ENCODE measurements at places on chromosomes 12 and 14.

DNA sequence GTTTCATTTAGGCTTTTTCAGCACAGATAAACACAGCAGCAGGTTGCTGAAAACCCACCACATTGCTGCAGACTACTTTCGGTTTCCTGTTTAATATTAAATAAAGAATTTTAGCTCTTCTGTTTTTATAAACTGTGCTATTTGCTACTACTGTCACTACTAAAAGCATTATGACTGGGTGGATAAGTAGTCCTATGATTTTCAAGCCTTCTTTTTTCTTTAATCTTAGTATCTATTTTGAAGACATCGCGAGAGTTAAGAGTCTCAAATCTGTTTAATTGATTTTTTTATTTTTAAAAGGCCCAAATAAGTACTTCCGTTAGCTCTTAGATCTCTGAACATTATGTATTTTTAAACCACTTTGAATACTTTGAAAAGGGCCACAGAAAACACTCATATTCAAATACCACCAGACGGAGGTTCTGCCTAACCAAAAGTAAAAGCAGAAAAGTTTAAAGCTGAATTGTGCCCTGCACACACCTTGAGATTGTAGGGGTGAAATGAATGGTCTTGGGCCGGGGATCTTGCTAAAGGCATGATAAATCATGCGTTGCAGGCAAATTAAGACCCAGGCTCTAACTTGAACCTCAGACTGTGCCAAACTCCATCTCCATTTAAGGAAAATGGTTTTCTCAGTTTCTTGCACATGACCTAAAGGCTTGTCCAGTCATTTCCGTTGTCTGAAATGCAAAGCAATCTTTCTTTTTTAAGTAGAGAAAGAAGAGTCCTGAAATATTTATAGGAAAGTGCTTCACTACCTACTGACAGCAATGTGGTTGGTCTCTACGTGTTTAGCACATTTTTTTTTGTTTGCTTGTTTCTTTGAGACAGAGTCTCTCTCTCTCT lies 13.6 kb upstream of the FOXN3 start:
- no peak for DNase-seq

GRCh38 chr14:90300611-90301047 lies 31.1 kb downstream of the NRDE2 start:
- no peak for DNase-seq

DNA sequence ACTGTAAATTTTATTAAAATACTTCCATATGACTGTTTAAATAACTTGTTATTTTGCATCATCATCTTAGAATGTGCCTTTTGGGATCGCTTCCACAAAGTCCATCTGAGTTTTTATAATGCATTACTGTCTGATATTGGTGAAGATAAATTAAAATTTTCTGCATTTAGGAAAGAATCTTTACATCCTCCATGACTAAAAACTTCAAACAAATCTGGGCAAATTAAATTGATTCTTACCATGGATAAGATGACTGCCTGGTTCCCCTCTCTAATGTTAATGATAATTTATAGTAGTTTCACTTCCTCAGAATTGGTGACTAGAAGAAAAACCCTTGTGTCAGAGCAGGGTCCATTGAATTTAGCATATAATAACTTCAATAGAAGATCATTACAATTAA lies 94.7 kb upstream of the SLC38A4 start:
- no peak for DNase-seq

DNA sequence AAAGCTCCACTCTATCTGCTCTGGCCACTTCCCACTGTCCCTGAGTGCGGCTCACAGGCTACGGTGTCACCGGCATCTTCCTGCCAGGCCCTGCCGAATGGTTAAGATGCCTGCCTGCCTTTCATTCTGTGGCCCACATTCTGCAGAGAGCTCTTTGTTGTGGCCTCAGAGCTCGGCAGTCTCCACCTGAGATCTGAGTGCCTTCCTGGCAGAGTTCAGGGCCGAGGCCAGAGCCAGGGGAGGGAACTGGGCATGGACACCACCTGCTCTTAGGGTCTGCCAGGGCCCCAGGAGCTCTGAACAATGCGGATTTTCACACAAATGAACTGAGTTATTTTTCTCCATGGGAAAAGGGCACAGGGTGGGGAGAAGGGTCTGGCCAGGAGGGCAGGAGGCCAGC lies 127.2 kb downstream of the RBM19 start:
- no peak for DNase-seq

DNA sequence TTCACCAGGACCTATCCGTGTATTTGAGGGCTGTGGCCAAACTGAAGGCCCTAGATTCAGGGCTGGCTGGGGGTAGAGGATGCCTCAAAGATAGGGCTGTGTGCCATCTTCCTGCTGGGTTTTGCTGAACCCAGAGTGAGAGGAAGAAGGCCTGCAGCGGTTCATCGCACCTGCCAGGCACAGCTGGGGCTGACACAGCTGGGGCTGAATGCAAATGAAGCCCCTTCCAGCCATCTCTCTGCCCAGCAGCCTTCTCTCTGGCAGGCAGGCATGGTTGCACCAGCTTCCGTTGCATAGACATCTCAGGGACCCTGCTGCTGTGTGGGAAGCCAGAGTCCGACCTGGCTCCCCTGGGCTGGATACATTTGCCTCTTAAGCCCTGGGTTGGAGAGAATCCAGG lies 152.4 kb downstream of the TSPAN9 start:
- no peak for DNase-seq

DNA sequence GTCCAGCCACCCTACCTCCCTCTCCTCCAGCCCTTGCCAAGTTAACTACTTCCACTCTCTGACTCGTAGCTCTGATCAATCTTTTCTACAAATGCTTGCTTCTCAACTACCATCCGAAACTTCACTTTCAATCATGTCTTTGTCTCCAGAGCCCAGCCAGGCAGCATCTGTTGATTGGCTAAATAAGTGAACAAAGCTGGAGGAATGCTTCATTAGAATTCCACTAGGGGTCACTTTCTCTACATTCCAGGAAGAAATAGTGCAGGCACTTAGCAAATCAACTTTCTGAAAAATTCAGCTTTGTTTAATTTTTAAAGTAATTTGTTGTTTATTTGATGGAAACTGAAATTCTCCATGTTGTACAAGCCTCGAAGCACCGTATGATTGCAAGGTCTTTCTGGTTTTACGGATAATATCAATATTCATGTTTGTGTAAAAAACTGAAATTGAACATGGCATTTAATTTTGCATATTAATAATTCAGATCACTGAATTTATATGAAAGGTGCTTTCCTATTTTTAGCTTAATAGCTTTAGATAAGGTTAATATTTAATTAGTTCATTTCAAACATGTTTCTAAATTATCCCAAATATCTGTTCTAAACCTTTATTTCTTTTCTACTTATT lies 32.4 kb upstream of the HELB start:
- peak; percentile 8 for DNase-seq

DNA sequence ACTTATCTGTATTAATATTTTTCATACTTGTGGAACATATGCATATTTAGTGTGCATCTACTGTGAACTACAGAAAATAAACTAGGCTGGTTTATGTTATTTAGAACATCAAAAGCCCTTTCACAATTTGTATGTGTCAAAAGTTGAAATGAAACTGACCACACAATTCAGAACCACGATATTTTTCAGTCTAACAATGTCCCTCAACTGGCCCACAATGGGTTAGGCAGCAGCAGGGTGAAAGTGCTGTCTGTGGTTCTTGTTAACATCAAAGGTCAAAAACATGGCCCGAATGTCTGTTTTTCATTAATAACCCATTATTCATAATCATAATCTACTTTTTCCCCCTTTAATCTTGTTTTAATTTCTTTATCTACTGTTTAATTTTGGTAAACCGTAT lies 559.9 kb upstream of the ATP2B1 start:
- no peak for DNase-seq

DNA sequence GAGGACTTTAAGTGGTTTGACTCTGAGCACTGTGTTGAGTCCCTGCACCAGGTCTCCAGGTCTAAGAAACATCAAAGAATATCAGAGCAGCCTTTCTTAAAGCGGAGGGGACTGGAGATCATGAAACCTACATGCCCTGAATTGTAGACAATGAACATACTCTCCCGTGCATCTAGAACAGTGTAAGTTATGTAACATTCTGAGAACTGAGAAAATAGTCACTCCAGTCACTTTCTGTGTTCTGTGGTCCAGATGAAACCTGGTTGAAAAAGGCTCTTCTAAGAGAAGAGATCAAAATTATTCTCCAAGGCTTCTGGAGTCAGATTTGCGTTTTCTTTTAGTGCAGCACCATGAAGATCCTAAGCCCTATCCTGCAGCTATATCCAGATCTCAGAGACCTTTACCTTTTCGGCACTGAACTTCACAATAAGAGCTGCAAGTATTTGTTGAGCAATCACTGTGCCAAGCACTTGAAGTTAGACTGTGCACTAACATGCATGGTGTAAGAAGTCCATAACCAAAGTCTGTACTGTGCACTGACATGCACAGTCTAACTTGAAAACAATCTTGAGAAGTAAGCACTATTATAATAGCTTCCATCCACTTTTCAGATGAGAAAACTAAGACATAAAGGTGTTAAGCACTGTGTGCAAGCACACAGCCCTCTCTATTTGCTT lies 65.6 kb upstream of the TMEM263 start:
- no peak for DNase-seq

DNA sequence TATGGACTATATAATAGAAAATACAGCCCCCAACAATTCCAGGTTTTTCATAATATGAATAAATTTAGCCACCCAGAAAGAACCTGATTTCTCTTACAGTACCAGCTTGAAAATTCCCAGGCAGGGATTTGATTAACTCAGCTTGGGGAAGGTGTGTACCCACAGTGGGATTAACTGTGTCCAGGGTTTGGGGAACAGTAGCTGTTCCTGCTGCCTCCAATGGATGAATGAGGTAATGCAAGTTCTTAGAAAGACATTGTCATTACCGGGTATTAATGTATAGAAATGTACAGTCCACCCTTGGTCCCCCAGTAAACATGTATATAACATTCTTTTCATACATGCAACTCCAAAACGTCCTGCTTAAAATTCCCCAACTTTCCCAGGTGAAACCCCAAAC lies 115.6 kb downstream of the LRIG3 start:
- DNase-seq: no peak

GRCh38 chr14:81113176-81113575 lies 107.6 kb downstream of the GTF2A1 start:
- DNase-seq: no peak

DNA sequence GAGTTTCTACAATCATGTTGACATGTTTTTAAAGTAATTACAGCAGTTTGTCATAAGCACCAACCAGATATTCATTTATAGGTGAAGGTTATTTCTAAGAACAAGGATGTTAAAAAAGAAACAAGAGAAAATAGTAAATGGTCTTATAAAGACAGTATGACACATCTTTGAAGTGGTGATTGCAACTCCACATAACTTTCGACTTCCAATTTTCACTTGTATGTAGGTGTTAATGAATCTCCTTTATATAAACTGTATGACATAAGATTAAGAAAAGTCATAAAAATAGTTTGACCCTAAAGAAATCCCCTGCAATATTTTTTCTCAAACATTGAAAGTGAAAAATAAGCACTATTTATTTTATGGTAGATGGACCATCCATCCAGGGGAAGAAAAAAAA lies 144.8 kb upstream of the PTPRQ start:
- no peak for DNase-seq

DNA sequence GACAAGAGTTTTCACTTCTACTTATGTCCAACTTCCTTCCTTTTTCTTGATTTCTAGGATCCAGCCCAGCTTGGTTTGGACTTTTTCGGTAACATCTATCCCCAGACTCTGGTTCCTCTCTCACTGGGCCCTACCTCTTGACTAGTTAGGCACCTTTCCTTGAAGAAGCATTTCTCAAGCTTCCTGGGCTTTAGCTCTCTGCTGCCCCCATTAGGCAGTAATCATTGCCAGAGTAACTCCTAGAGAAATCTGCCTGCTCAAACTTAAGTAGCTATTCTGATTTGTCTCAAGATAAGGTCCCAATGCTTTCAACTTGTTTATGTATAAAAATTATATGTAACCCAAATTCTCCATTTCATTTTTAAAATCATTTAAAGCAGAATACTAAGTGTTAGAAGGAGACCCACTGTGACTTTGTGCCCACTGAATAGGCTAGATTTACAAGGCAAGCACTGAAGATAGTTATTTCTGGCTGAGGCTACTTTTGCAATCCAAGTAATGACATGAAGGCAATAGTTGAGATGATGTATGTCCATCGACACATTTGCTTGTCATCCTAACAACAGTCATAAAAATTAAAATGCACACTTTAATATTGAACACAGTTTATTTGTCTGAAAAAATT lies 275.0 kb upstream of the G2E3 start:
- DNase-seq: no peak

DNA sequence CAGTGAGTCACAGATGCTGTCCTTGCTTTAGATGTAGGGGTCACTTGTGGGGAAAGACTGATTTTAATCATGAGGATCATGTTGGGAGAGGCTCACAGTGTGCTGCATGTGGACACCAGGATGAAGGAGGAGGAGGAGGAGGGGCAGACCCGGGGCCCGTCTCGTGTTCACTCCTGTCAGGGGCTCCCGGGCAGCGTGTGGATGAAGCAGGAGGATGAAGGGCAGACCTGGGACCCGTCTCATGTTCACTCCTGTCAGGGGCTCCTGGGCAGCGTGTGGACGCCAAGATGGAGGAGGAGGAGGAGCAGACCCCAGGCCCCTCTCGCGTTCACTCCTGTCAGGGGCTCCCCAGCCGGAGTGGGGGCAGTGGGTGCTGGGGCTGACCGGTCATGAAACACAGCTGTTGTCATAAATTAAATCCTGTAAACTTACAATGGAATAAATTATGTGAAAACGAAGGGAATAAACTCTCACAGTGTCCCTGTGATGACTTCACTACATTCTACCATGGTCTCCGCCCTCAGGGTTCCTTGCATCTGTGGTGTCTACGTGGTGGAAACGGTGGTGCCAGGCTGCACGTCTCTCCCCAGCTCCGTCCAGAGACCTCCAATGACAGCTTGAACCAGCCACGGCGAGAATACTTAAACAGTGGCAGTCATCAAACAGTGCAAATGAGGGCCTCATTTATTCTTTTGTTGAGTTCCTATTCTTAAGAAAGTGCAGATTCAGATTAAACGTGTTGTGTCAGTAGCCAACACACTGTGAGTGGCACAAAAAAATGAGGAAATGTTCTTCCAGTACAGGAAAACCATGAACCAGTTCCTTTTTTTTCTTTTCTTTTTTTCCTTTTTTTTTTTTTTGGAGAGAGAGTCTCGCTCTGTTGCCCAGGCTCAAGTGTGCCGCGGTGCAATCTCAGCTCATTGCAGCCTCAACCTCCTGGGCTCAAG lies 37.7 kb upstream of the SFSWAP start:
- no peak for DNase-seq

- no peak for DNase-seq
Observed at GRCh38 chr14:24978862-24979724, 70.9 kb downstream of the STXBP6 start.

GRCh38 chr12:95412482-95413311 lies 61.3 kb upstream of the METAP2 start:
- DNase-seq: no peak

Data from Panc1 (cell line).